IMR-90 (cell line): ENCODE measurements at places on chromosomes 2 and 18.

GRCh38 chr2:51997571-51997970, 965.6 kb upstream of the NRXN1 start:
- no peak overlapping the region for H3K4me3 ChIP-seq
- DNase-seq: no peak
- H3K27ac ChIP-seq: no peak overlapping the region
- H3K27me3 ChIP-seq: no peaks in the 10 kb centered on the region
- H3K36me3 ChIP-seq: no peaks in the 10 kb centered on the region

DNA sequence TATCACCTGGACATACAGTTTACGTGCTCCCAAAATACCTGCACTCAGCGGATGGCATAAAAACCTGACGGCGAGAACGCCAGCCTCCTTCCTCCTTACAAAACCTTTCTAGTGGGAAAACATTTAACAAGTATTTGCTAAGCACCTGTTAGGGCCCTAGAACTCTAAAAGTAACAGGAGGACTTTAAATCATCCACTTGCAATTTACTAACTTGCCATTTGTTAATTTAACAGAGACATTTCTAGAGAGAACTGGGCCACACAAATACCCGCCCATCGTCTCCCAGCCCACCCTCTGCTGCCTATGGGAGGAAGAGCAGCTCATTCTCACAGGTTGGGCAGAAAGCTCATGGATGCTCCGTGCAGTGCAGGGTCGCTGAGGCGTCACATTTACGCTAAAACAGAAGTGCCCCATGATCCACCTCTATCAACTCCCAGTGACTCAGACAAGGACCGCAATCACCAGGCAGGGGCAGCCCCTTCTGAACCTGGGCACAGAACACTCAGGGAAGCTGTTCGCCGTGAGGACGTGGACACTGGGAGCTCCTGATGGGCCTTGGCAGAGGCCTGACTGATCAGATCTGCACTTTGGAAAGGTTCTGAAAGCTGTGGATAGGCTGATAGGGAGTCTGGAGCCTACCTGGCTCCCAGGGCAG, 106.9 kb downstream of the HDAC4 start:
- no peak overlapping the region for H3K4me3 ChIP-seq
- no peaks in the 10 kb centered on the region for H3K36me3 ChIP-seq
- no peak for DNase-seq
- no peaks in the 10 kb centered on the region for H3K27me3 ChIP-seq
- H3K4me1 ChIP-seq: peaks cover 42% of the 10 kb centered on the region
- H3K27ac ChIP-seq: no peak overlapping the region

GRCh38 chr2:234438305-234438977, 58.4 kb downstream of the ARL4C start:
- DNase-seq: no peak
- H3K27ac ChIP-seq: no peak overlapping the region
- H3K36me3 ChIP-seq: no peaks in the 10 kb centered on the region

- H3K27ac ChIP-seq: peak overlapping the region; percentile 18; the same call in 1 of the 2 replicates
- peaks cover 12% of the 10 kb centered on the region; the same call in 1 of the 2 replicates for H3K4me1 ChIP-seq
- peaks cover 24% of the 10 kb centered on the region for H3K36me3 ChIP-seq
- no peak overlapping the region for H3K4me3 ChIP-seq
- DNase-seq: peak; percentile 89
Measured at GRCh38 chr2:240579771-240580614, 6.5 kb upstream of the CAPN10 start.

GRCh38 chr2:9556121-9556743, 602 bp upstream of the ADAM17 start:
- peak overlapping the region; percentile 65 for H3K4me3 ChIP-seq
- H3K4me1 ChIP-seq: peaks cover 4% of the 10 kb centered on the region
- DNase-seq: peak; percentile 22
